Ovary (tissue), 10 donors: ENCODE measurements at places on chromosomes 2 and 18. TPM values are rescaled to one million over a fixed set of nuclear protein-coding genes. Genes with fewer than 3 reads are reported as not detected.

MAPRE3 gene
- 51.8 TPM for total RNA-seq

SEC11C gene
- 32.2 TPM for total RNA-seq

HAAO gene
- 12.4 TPM for total RNA-seq

SPC25 gene
- total RNA-seq, result 0.48 TPM

MYO7B gene
- total RNA-seq, result not detected

UGT1A6 gene
- not detected for total RNA-seq

GAL3ST2 gene
- total RNA-seq, result 0.27 TPM

POLE4 gene
- total RNA-seq, result 47.1 TPM

TTN gene
- total RNA-seq, result 2.2 TPM

SERPINB4 gene
- not detected for total RNA-seq

CCDC74B gene
- total RNA-seq, result 42.9 TPM

SERPINB2 gene
- not detected for total RNA-seq

DNA sequence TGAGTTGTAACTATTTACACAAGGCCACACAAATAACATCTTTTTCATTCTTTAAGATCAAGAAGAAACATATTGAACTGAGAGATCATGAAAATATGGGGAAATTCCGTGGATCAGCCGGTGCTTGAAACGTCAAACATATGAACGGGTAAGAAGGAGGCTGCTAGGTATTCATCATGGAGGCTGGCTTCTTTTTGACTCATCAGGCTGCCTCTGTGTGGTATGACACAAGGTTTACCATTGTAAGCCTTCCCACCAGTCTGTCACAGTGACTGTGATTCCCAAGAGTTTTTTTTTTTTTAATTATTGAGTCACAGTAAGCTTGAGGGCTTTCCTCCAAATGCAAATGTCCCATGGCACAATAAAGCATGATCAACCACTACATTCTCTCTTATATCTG lies 506.9 kb downstream of the BCL11A start:
- H3K4me3 ChIP-seq, result no peak overlapping the region
- H3K4me1 ChIP-seq, result no peaks in the 10 kb centered on the region
- no peaks in the 10 kb centered on the region for H3K36me3 ChIP-seq
- DNase-seq, result no peak
- H3K27ac ChIP-seq, result no peak overlapping the region

GRCh38 chr2:150135223-150135883 lies 352.1 kb downstream of the RND3 start:
- H3K27ac ChIP-seq, result no peak overlapping the region
- H3K36me3 ChIP-seq, result no peaks in the 10 kb centered on the region
- H3K4me3 ChIP-seq, result no peak overlapping the region
- no peak for DNase-seq
- no peaks in the 10 kb centered on the region for H3K27me3 ChIP-seq
- H3K4me1 ChIP-seq, result no peaks in the 10 kb centered on the region

- no peak overlapping the region for H3K4me3 ChIP-seq
- DNase-seq, result no peak
- H3K27ac ChIP-seq, result peak overlapping the region; percentile 53
- no peaks in the 10 kb centered on the region for H3K27me3 ChIP-seq
- H3K4me1 ChIP-seq, result peaks cover 23% of the 10 kb centered on the region
Observed at GRCh38 chr2:237306787-237307170, 107.2 kb downstream of the COL6A3 start.

- H3K27me3 ChIP-seq, result no peaks in the 10 kb centered on the region
- H3K36me3 ChIP-seq, result no peaks in the 10 kb centered on the region
- peaks cover 7% of the 10 kb centered on the region for H3K4me1 ChIP-seq
- peak; percentile 32 for DNase-seq
Observed at GRCh38 chr2:240200230-240201051, 60.0 kb upstream of the OTOS start.

GRCh38 chr2:113233593-113234550 lies 44.8 kb downstream of the PAX8 start:
- no peaks in the 10 kb centered on the region for H3K27me3 ChIP-seq
- no peaks in the 10 kb centered on the region for H3K36me3 ChIP-seq
- H3K27ac ChIP-seq, result no peak overlapping the region

GRCh38 chr2:234847364-234847635 lies 104.5 kb upstream of the SH3BP4 start:
- no peak for DNase-seq
- H3K27ac ChIP-seq, result no peak overlapping the region
- H3K4me1 ChIP-seq, result no peaks in the 10 kb centered on the region
- no peak overlapping the region for H3K4me3 ChIP-seq

- no peak overlapping the region for H3K4me3 ChIP-seq
Observed at GRCh38 chr2:207341112-207341750, 175.5 kb upstream of the KLF7 start.

- H3K27ac ChIP-seq, result no peak overlapping the region
- H3K4me1 ChIP-seq, result peaks cover 1% of the 10 kb centered on the region
- H3K36me3 ChIP-seq, result no peaks in the 10 kb centered on the region
- no peak for DNase-seq
- no peak overlapping the region for H3K4me3 ChIP-seq
Observed at GRCh38 chr2:239343946-239344856, 56.6 kb downstream of the HDAC4 start.

DNA sequence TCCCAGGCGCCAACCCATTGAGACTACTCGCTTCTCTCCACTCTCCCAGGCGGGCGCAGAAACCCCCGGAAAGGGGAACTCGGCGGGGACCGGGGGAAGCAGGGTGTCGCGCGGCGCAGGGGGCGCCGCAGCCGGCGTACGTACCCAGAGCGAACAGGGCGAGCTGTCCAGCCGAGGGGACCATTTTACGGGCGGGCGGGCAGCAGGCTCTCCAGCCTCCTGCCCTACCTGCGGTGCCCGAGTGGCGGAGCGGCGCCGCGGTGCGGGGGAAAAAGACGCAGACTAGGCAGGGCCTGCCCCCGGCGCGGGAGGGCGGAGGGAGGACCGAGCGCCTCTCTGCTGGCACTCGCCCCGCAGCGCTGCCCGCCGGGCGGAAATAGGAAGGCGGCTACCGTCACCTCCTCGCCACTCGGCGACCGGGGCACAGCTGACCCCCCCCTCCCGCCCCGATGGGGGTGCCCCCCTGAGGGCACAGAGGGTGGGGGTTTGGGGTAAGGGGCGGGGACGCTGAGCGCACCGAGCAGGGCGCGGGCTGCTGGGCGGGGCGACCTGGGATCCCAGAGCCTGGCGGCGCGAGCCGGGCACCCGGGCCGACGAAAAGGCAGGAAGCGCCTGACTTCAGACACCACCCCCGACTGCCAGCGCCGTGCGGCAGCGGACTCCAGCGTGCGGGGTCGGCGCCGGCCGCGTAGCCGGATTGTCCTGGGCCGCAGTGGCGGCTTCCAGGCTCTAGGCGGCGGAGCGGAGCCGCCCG lies at the start of gene TGFA:
TGFA (minus strand) TSS at position 243 of the 754 bp plus-strand sequence; CDS start at position 184, 59 bp downstream.
- no peaks in the 10 kb centered on the region for H3K27me3 ChIP-seq
- DNase-seq, result peak; percentile 25
- peak within 1 kb of the TSS; percentile 49 for H3K4me3 ChIP-seq
- H3K36me3 ChIP-seq, result no peaks in the 10 kb centered on the region
- H3K27ac ChIP-seq, result no peak within 1 kb of the TSS

DNA sequence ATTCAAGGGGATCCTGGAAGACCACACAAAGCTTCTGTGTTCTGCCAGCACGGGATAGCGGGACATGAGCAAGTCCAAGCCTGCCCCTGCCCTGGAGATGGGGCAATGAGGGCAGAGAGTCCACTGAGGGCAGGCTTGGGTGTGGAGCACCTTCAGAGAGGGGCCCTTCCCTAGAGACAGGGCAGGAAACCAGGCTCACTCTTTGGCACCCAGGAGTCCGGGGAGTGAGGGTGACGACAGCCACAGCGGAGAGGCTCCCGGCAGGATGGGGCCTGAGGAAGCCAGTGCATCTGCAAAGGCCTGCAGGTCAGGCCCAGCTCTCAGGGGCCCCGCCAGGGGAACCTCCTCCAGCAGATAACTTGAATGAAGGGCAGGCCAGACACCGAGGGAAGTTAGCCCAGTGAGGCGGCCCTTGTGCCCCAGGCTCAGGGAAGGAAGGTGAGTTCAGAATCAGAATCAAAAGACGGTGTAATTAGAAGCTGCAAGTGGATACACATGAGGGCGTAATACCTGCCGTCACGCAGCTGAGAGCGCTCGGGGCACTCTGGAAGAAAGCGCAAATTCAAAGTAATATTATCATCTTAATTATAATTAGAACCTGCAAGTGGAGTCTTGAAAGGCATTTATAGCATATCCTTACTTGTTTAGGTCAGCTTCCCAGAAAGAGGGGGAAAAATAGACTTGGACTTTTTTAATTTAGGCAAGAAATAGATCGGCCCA lies 142.6 kb upstream of the LGALSL start:
- H3K36me3 ChIP-seq, result no peaks in the 10 kb centered on the region
- no peak for DNase-seq
- no peaks in the 10 kb centered on the region for H3K4me1 ChIP-seq
- H3K27me3 ChIP-seq, result no peaks in the 10 kb centered on the region
- H3K27ac ChIP-seq, result no peak overlapping the region

GRCh38 chr2:164595031-164595430 lies 26.3 kb downstream of the GRB14 start:
- H3K27me3 ChIP-seq, result no peaks in the 10 kb centered on the region
- DNase-seq, result no peak
- H3K36me3 ChIP-seq, result no peaks in the 10 kb centered on the region
- no peak overlapping the region for H3K27ac ChIP-seq
- H3K4me3 ChIP-seq, result no peak overlapping the region

DNA sequence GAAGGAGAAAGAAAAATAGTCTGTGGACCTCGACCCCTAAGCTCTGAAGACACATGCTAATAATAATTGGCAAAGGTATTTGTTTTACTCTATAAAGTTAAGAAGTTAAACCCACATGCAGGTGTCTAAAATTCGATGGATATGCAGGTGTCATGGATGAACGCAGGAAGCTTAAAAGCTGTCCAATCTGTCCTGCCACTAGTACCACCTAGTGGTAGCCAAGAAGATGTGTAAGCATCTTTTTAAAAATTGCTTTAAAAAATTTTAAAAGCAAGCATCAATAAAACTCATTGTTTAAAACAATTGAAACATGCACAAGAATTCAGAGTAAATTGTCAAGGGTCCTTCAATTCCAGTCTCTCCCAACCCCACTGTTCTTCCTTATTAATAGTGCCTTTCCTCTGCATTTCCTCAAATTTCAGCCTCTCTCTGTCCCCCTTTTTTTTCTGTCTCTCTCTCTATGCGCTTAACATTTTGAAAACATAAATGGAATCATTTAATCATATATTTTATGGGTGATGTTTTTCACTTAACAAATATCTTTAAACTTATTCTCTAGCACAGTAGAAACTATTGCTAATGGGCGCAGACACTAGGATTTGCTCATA lies 30.6 kb upstream of the PPP3R1 start:
- DNase-seq, result no peak
- no peak overlapping the region for H3K27ac ChIP-seq
- no peaks in the 10 kb centered on the region for H3K4me1 ChIP-seq
- H3K4me3 ChIP-seq, result no peak overlapping the region

GRCh38 chr18:49359732-49360444 lies 100.6 kb downstream of the DYM start:
- no peak overlapping the region for H3K4me3 ChIP-seq
- no peaks in the 10 kb centered on the region for H3K4me1 ChIP-seq
- H3K27me3 ChIP-seq, result no peaks in the 10 kb centered on the region
- H3K27ac ChIP-seq, result no peak overlapping the region
- H3K36me3 ChIP-seq, result no peaks in the 10 kb centered on the region
- no peak for DNase-seq

GRCh38 chr2:197097578-197098366 lies 171.3 kb upstream of the PGAP1 start:
- no peaks in the 10 kb centered on the region for H3K36me3 ChIP-seq
- no peaks in the 10 kb centered on the region for H3K27me3 ChIP-seq
- H3K27ac ChIP-seq, result no peak overlapping the region

GRCh38 chr18:70558371-70558770 lies 269.5 kb downstream of the SOCS6 start:
- H3K4me1 ChIP-seq, result no peaks in the 10 kb centered on the region
- no peaks in the 10 kb centered on the region for H3K36me3 ChIP-seq
- no peak overlapping the region for H3K4me3 ChIP-seq
- DNase-seq, result no peak
- no peaks in the 10 kb centered on the region for H3K27me3 ChIP-seq

DNA sequence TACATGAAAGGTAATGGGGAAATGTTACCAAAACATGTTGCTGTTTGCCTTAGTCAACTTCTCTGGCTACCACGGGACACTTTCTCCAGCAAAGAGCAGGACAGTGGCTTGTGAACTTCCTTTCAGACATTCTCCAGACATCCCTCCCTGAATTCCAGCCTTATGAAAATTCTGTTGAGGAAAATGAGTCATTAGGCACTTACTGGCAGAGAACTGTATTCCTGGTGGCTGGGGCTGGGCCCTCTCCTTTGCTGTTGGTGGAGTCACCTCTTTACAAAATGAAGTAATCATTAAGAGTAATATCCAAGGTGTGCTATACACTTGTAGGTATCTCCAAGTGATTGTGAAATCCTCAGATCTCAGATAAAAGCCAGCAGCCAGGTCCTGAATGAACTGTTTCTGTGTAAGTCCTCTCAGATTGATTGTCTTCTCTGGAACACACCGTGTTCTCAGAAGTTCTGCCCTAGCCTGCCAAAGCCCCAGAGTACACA lies 1.3 kb upstream of the FAP start:
- H3K27ac ChIP-seq, result no peak overlapping the region
- H3K27me3 ChIP-seq, result no peaks in the 10 kb centered on the region
- no peak overlapping the region for H3K4me3 ChIP-seq
- no peak for DNase-seq

DNA sequence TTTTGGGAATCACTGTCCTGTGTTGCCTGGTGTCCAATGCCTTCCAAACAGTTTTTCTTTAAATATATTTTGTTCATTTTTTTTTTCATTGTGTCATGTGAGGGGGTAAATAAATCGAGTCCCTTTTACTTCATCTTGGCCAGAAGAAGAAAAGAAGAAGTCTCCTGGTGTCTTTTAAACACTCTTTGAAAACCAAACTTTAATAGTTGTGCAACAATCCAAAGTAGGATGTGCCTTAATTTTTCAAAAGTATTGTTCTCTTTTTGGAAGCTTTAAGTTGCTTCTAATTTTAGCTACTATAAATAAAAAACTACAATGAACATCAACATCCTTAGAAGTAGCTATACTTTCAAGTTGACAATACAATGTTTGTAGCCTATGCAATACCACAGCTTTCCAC lies 154.9 kb downstream of the ATAD2B start:
- peaks cover 1% of the 10 kb centered on the region for H3K4me1 ChIP-seq
- no peak overlapping the region for H3K4me3 ChIP-seq
- DNase-seq, result no peak
- H3K27ac ChIP-seq, result no peak overlapping the region
- no peaks in the 10 kb centered on the region for H3K27me3 ChIP-seq

GRCh38 chr2:226489775-226490541 lies 309.7 kb downstream of the IRS1 start:
- no peaks in the 10 kb centered on the region for H3K4me1 ChIP-seq
- DNase-seq, result no peak
- no peak overlapping the region for H3K27ac ChIP-seq
- no peak overlapping the region for H3K4me3 ChIP-seq

DNA sequence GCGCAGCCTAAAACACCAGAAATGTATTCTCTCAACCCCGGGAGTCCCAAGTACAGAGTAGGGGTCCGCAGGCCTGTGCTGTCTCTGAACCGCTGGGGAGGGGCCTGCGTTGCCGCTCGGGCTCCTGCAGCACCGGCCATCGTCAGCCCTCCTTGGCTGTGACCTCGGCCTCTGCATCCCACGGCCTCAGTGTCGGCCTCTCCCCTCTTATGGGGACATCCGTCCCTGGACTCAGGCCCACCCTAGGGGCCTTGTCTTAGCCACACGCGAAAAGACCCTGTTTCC lies 50.5 kb downstream of the KCNG2 start:
- H3K4me3 ChIP-seq, result no peak overlapping the region
- H3K4me1 ChIP-seq, result no peaks in the 10 kb centered on the region
- DNase-seq, result no peak
- H3K27me3 ChIP-seq, result no peaks in the 10 kb centered on the region

GRCh38 chr2:180359522-180360282 lies 352.6 kb upstream of the CWC22 start:
- no peaks in the 10 kb centered on the region for H3K27me3 ChIP-seq
- no peak overlapping the region for H3K27ac ChIP-seq
- H3K36me3 ChIP-seq, result no peaks in the 10 kb centered on the region
- H3K4me3 ChIP-seq, result no peak overlapping the region
- DNase-seq, result no peak
